Mucosa of descending colon (tissue), 3 donors: ENCODE measurements at places on chromosomes 2 and 18.

DNA sequence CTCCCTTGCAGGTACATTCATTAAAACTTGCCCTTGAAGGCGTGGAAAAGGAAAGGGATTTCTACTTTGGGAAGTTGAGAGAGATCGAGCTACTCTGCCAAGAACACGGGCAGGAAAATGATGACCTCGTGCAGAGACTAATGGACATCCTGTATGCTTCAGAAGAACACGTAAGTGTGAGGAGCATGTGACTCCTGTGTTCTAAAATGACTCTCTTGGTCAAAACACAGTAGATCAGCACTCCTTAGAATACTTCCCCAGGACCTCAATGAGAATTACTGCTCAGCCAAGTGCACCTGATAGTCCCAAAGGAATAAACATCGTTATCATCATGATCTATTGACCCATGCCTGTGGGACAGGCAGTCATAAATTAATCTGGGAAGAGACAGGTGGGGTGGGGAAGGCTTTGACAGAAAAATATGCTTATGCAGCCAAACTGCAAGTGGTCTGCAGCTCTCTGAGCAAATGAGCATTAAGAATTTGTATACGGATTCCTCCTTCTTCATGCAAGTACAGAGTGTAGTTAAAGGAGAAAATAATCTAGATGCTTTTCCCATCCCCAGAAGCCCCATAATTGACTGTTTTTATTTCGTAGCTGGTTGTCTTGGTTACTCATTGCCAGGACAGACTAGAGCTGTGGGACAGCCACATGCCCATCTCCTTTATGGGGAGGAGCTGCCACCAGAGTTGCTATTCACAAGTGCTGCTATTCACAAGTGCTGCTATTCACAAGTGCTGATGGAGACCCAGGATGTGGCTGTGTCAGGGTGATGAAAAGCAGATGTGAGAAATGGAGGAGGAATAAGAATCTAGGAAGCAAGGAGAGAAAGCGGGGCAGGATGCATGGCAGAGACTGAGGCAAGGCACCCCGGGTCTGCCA, 91.0 kb downstream of the MAPRE2 start:
- DNase-seq = no peak

DNA sequence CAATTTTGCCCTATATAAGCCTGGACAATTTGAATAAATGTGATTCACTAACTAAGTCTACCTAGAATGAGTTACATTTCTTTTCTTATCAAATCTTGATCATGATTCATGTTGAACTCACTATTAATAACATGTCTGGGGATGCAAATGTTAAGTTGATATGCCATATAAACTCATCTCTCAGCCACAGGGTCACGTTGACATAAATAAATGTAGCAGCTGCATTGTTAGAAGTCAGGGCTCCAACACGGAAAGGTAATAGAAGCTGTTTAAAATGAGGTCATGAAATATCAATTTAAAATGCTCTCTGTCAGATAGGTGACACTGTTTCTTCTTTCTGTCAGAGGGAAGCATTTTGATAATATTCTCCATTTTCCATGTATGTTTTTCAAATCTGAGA, 521.9 kb downstream of the CCDC85A start:
- DNase-seq = no peak

GRCh38 chr2:95372216-95372829, 30.2 kb upstream of the FAHD2A start:
- DNase-seq = no peak

DNA sequence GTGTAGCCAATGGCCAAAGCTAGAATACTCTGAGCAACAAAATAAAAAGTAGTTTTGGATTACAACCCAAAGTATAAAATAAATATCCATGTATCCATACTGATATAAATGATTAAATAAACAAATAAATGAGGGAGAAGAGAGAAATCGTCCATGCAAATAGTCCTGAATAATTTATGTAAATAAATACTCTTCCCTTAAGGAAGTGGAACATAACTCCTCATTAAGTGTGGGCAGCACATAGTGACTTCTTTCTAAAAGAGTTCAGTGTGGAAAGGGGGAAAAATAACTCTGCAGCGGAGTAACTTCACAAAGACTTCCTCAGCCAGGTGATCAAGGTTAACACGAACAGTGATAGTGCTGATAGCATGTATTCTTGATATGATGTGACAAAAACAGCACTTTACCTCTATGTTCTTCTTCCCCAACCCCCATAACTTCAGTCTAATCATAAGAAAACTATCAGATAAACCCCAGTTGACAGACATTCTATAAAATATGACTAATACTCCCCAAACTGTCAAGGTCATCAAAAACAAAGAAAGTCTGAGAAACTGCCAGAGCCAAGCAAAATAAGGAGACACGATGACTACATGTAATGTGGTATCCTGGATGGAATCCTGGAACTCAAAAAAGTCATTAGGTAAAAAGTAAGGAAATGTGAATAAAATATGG, 30.7 kb downstream of the METTL8 start:
- DNase-seq = no peak

DNA sequence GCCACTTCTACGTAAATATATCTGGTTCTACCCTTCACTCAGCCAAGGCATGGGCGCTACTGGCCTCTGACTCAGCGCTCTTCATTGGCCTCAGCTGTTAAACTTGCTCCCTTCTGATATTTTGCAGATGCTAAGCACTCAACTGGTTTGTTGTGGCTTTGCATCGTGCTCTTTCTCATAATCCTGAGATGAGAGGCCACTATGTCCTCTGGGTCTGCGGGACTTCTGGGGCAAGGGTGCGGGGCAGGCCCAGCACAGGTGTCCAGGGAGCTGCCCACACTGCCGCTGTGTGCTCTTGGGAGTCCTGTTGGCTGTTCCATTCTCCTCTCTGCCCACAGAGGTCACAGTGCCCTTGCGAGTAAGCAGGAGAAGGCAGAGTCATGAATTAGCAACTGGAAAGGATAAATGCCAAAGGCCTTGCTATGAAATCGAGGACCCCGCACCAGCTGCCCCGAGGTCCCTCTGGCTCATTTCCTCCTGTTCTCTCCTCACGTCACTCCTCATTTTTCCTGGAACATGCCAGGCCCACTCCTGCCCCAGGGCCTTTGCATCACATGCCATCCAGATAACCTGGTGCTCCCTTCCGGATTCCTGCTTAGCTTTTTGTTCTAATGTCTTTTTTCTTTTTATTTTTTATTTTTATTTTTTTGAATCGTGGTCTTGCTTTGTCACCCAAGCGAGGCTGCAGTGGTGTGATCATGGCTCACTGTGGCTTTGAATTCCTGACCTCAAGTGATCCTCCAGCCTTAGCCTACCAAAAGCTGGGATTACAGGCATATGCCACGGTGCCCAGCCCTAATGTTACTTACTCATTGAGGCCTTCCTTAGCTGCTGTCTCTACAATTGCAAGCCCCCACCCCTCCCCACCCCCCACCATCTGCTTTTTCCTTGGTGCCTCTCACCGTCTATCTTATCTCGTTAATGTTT, 34.9 kb upstream of the MAT2A start:
- no peak for DNase-seq

DNA sequence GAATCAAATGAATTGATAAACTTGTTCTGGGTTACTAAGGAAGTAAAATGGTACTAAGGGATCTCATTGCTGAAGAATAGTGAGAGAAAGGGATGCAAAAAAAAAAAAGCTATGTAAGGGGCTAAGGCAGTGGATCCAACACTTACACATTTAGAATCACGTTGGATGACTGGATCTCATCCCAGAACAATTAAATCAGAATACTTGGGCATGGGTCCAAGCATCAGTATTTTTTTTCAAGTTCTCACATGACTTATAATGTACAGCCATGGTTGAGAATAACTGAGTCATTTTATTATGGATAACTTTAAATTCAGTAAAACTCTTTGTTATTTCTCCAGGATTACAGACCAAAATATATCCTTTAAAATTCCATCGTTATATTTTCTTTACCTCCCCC, 8.5 kb downstream of the DSC1 start:
- DNase-seq = no peak

DNA sequence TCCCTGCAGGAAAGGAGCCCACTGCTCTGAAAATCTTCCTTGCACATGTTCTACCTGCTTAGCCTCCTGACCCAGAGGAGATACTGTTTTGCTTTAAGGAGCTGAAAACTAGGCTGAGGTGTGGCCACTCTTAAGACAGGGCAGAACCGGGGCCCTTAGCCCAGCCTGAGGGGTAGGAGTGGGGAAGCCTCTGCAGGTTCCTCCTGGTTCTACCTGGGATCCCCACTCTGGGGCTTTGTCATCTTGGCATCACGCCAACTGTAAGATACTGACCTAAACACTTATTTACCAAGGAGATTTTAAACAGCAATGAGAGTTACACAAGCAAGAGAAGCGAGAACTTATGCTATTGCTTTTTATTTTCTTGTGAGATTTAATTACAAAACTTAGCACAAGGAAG, 86.9 kb downstream of the KCTD1 start:
- no peak for DNase-seq

GRCh38 chr2:202096736-202097135, 23.7 kb downstream of the KIAA2012 start:
- no peak for DNase-seq

DNA sequence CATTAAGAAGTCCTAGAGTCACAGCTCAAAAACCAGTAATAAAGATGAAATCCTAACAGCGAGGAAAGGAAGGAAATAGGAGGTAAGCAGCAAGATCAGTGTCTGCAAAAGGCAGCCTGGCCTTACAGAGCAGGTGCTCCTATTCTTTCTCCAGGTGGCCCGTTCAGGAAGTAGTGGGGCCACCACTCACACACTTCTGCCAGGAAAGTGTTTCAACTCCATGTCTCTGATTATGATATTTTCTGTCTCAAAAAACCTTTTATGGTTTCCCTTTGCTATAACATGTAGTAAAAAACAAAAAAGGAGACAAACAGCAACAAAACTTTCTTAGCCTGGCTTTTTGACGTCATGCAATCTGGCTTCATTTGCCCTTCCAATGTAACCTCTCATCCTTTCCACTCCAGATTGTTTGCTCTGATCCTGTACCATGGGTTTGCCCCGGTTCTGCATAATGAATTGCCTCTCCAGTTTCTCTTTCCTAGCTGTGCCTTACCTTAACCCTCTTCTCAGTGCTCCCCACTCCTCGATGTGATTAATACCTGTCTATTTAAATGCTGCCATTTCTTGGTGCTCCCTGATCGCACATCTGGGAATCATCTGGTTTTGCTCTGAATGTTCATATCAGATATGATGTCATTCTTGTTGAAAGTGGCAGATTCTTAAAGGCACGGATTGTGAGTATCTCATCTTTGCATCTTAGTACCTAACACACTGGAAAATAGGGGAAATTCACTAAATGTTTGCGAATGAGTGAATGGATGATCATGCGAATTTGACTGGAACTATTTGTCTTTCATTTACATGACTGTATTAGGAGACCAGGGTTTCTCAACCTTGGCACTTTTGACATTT, 50.6 kb upstream of the PTPRM start:
- no peak for DNase-seq

- no peak for DNase-seq
Observed at GRCh38 chr2:66901344-66901743, 466.4 kb downstream of the MEIS1 start.

DNA sequence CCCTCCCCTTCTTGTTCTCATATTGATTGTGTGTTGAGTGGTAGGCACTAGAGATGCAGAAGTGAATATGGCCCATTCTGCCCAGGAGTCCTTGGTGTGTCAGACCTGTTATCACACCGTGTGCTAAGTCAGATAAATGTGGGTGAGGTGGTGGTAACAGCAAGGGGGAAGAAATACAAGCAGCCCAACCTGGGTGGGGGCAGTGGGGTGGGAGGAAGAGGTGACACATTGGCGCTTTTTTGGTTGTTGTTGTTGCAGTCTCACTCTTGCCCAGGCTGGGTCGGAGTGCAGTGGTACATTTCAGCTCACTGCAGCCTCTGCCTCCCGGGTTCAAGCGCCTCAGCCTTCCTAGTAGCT, 12.8 kb downstream of the B3GNT2 start:
- no peak for DNase-seq

GRCh38 chr18:10099539-10100140, 185.8 kb downstream of the VAPA start:
- no peak for DNase-seq

DNA sequence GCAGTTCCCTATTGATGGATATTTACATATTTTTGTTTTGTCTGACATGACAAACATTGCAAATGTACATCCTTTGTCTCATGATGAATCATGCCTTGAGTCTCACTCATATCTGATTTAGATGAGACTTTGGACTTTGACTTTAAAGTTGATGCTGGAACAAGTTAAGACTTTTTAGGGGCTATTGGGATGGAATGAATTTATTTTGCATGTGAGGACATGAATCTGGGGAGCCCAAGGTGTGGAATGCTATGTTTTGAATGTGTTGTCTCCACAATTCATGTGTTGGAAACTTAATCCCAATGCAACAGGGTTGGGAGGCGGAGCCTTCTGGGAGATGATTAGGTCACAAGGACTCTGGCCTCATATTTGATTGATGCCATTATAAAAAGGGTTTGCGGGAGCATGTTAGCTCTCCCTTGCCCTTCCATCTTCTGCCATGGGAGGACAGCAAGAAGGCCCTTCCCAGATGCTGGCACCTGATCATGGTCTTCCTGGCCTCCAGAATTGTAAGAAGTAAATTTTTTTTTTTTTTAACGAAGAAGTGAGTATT, 29.1 kb upstream of the INO80D start:
- DNase-seq = no peak

- DNase-seq = no peak
Observed at GRCh38 chr2:129930451-129930850, 49.0 kb upstream of the RAB6C start.

- no peak for DNase-seq
Observed at GRCh38 chr2:159637988-159638501, 21.7 kb upstream of the BAZ2B start.

DNA sequence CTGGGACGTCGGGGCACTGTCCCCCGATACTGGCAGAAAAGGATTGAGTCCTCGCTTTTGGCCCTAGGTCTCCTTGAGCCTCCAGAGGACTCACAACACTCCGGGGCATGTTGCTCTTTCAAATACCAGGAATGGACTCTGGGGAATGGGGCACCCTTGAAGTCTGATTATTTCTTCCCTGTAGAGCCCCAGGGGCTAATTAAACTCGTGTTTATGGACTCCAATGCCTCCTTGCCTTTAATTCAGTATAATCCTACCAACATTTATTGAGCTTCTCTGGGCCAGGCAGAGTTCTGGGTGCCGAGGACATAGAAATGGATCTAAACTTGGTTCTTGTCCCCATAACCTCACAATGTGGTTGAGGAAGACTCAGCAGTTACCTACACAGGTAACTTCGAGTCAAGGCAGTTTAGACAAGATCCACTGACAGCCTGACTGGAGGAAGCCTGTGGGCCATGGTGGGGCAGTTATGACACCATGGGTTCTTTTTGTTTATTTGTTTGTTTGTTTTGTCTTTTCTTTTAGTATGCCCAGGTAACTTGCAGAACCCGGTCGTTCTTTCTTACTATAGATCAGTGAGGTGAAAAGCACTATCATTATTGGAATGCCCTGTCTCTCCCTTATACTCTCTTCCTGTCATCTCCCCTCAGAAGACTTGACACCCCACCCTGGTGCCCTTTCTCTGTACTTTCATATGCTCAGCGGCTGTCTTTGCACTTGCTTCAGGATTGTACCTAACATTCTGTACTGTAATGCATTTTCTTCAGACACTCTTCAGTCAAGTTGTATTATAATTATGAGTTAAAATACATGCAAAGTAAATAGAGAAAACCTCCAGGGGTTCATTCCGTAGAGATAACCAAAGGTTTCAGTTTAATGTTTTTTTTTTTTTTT, 3.2 kb downstream of the CFLAR start:
- DNase-seq = no peak
